ENCODE measurements at places on chromosomes 4 and X.

DNA sequence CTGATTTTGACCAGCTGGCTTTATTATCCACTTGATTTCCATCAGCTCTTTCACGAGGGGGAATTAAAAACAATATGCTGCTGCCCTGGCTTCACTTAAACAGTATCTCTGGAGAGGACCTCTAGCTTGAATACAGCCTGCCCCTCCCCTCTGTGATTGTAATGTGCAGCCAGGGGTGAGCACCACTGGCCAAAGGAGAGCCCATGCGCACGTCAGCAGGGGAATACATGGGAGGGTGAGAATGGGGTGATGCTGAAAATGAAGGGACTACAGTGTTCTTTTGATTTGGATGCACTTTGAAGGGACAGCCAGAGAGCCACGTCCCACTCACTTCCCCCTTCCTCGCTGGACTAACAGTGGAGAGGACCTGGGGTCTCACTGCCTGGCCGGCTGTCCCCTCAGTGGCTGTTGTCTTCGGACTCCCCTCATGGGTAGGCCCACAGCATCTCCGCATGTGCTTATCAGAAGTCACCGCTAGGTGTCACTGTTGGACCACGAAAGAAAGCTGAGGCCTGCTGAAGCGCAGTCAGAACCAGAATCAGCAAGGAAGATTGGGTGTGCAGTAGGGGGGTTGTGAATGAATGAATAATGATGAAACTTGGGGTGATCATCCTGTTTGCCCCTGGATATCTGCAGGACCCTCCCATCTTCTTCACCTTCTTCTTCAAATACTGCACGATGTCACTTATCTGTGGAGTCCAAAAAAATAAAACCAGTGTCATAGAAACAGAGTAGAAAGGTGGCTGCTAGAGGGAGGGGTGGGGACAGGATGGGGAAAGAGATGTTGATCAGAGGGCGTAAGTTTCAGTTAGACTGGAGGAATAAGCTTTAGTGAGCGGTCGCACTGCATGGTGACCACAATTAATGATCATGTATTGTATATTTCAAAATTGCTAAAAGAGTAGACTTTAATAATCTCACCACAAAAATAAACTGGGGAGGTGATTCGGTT lies 32.8 kb downstream of the CLCN4 start:
- DNase-seq: peak; percentile 52

GRCh38 chrX:38805432-38806389 lies 4.5 kb downstream of the MID1IP1 start:
- DNase-seq: peak; percentile 82

- DNase-seq: no peak
These were observed 2.8 kb upstream of the TXLNG start for GRCh38 chrX:16783452-16783851.

- DNase-seq: no peak
These were observed 35.2 kb downstream of the KDM6A start for GRCh38 chrX:44908153-44908552.

- DNase-seq: no peak
These were observed 102.6 kb downstream of the AKAP4 start for GRCh38 chrX:50098241-50098640.

DNA sequence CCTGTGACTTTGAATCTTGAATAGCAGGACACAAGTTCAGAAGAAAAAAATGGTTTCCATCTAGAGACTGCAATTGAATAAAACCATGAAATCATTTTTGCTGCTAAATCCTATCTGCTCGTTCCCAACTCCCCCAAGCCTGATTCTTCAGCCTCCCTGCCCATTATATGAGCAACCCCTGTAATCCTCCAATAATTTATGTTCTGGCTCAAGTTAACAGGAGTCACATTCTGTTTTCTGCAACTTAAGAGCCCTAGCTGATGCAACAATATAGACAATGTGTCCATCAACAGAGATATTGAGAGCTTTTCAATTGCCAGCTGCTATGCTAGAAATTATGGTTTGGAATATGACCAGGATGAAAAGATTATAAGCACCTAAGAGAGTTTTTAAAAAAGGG lies 84.1 kb downstream of the LDB2 start:
- DNase-seq: no peak

- peak; percentile 53 for DNase-seq
These were observed 136.6 kb upstream of the HHIP start for GRCh38 chr4:144509088-144510015.

GRCh38 chrX:118519411-118520215 lies 24.0 kb downstream of the DOCK11 start:
- DNase-seq: peak; percentile 68

GRCh38 chrX:126376465-126376864 lies 176.1 kb downstream of the DCAF12L1 start:
- DNase-seq: no peak

- DNase-seq: no peak
These were observed 92.5 kb downstream of the RAPGEF2 start for GRCh38 chr4:159195361-159195769.

DNA sequence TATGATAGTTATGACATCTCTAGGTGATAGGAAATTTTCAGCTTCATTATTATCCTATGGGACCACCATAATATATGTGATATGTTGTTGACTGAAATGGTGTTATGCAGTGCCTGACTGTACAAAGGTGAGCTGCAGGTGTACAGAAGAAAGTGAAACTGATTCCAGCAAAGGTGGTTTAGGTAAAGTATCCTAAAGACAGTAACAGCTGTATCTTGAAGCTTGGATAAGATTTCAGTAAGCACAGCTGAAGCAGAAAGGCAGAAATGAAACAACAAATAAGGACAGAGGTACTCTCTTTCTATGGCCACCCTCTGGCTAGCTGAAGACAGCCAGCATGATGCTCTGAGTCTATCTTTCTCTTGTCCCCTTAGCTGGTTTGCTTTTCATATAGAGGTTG lies 30.0 kb upstream of the PGK1 start:
- no peak for DNase-seq
